ENCODE measurements at places on chromosomes 4 and X.

- peak; percentile 50 for DNase-seq
Measured at GRCh38 chrX:22686138-22686541, 313.6 kb upstream of the DDX53 start.

GRCh38 chrX:112571388-112571787 is 108.3 kb downstream of the LHFPL1 start:
- no peak for DNase-seq

GRCh38 chrX:122238801-122239200 is 945.3 kb upstream of the GRIA3 start:
- DNase-seq: no peak

- no peak for DNase-seq
Measured at GRCh38 chr4:20273793-20274192, 22.1 kb downstream of the SLIT2 start.

- DNase-seq: peak; percentile 2
Measured at GRCh38 chr4:1354136-1354982, 7.4 kb downstream of the UVSSA start.

Data from OCI-M1 (cell line).